ENCODE measurements at places on chromosomes 4 and X.

GRCh38 chr4:79489506-79489905 is 81.5 kb upstream of the GK2 start:
- no peak for DNase-seq

GRCh38 chr4:153523941-153524386 is 57.8 kb downstream of the TMEM131L start:
- no peak for DNase-seq

DNA sequence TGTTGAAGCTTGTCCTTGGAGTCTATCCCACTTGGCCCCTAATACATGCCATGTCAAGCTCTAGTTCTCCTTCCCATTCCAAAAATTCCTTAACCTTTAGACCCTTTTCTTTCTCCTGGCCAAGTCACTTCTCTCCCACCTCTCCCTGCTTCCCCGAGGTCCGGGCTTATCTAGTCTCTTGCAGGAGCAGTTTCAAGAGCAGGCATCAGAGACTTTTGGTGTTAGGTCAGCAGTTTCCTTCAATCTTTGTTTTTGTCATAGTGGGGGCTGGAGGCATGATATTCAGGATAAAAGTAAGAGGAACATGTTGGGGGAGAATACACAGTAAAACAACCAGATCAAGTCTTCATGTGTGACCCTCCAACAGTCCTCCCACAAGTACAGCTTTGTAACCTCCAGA is 11.5 kb upstream of the IDS start:
- no peak for DNase-seq

GRCh38 chr4:43778187-43778915 is 670.3 kb downstream of the KCTD8 start:
- no peak for DNase-seq

GRCh38 chr4:78616046-78616498 is 64.5 kb downstream of the ANXA3 start:
- DNase-seq = no peak

GRCh38 chr4:89625599-89626293 is 211.2 kb downstream of the SNCA start:
- no peak for DNase-seq

- no peak for DNase-seq
These were observed 212.2 kb upstream of the CENPE start for GRCh38 chr4:103410386-103410785.

- DNase-seq = no peak
These were observed 18.5 kb downstream of the SUV39H1 start for GRCh38 chrX:48715072-48715471.

DNA sequence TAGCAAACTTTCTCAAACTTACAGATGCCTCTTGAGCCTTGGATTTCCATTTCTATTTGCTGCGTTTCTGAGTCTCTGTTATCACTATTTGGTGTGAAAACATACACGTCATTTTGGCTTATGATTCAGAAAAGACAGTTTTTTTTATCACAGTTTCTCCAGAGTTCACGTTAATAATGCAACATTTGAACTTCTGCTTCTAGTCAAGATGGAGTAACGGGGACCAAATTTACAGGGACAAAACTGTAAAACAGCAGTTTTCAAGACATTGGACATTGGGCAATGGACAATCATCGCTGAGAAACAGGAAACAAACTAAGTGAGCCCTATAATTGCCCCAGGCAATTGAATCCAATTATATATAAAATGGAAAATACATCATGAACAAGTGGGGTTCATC is 36.2 kb upstream of the TASL start:
- no peak for DNase-seq

DNA sequence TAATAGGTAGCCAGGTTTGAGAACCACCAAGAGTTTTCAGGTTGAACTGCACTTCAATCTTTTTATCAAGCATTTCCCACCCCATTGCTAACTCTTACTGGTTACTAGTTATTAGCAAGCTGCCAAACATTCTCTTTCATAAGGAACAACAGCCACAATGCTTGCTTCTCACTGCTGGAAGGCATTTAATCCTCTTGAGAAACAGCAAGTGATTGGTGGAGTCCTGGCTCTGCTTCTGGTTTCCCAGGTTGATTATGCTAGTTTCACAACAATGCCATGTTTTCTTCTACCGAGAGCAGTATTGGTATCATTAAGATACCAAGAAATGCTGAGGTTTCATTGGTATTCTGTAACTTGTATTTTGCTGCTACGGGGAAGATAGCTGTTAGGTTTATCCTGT is 32.2 kb upstream of the TXLNG start:
- DNase-seq = no peak

DNA sequence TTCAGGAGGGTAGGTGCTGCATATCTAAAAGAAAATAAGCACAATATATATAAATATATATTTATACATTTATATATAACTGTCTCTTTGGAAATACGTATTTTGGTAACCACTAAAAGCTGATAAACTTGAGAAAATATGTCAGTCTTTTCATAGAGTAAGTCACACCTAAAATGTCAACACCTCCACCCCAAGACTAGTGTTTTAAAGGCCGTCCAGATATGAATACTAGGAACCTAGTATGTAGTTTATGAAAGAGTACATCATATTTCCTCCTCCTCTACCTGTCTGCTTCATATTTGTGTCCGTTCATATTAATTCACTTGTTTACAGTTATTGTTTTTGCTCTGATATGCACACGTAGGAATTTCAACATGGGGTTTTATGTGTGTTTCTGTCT is 45.2 kb downstream of the MTMR8 start:
- no peak for DNase-seq

- no peak for DNase-seq
These were observed 17.1 kb downstream of the RNF4 start for GRCh38 chr4:2485956-2486355.

DNA sequence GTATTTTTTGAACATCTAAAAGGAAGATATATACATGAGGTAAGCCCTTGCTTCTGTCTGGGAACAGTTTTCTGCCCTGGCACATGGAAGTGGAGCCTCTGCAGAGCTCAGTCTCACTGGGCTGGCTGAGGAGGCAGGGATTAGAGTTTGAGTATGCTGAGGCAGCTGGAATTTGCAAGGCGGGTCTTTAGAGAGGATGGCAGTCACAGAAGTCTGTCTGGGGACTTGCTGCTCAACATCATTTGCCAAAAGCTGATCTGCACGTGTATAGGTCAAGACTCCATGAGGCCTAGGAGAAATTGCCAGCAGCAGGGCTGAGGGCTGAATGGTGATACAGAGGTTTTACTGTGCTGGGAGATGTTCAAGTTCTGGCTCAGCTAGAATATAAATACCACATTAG is 163.6 kb upstream of the ANK2 start:
- no peak for DNase-seq

- DNase-seq = no peak
These were observed 1.8 kb downstream of the SEPTIN6 start for GRCh38 chrX:119690921-119691716.

- DNase-seq = no peak
These were observed 57.0 kb downstream of the SHROOM3 start for GRCh38 chr4:76492055-76492454.

GRCh38 chr4:913280-913618 is 18.9 kb downstream of the GAK start:
- DNase-seq = no peak

DNA sequence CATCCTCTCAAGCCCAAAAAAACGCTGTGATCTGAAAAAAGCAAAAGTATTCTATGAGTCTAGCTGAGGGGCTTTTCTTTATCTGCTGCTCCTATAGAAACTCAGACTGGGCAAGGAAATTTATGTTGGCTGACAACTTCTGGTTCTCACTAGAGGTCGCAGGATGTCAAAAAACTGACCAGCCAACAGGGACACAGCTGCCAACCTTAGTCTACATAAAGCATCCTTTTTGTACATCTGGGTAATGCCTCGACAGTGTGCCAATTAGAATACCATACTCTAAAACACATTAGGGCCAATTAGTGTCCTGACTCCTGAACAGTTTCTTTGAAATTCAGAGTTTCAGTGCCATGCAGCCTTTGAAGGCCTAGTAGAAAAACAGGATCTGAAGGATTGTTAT is 8.8 kb upstream of the TLL1 start:
- DNase-seq = no peak

DNA sequence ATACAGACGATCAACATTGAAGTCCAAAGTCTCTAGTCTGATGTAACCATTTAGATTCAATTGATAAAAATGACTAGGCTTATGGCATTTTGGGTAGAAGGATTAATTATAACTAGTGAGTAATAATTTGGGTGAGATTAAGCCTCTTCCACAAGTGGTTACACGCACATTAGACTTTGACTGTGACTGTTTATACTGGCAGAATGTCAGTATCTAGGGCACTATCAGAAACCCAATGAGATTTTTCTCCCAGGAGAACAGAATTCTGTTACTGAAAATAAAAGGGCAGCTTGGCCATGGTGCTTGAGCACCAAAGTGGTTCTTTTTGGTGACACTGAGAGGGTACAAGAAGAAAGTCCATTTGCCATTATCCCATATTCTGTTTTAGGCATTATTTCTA is 3.3 kb downstream of the PLS3 start:
- DNase-seq = no peak

DNA sequence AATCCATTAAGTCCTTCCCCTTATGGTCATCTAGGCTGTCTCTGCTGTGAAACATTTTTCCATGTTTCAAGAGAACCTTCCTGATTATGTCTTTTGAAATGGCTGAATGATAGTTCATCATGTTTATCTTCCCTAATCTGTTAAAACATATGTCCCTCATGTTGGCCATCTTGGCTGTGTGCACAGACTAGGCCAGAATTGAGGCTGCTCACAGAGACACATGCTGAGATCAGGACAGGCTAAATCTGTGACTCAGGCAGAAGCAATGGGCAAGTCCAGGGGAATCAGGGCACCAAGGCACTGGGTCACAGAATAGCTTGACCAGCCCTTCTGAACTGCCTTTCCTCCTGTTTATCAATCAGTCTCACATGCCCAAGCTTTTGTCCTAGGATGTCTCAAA is 78.3 kb downstream of the FHDC1 start:
- DNase-seq = no peak

DNA sequence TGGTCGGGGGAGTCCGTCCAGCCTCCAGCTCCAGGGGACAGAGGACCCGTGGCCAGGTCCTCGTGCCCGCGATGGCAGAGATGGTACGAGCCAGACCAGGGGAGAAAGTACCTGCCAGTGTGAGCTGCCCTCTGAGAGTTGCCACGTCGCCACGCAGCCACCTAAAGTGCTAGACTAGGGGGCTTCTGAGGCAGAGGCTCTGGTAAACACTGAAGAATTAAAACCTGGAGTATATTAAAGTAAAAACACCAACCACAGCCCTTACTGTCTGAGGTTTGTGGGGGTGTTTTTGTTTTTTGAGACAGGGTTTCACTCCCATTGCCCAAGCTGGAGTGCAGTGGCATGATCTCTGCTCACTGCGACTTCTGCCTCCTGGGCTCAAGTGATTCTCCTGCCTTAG is 60.1 kb upstream of the SORCS2 start:
- no peak for DNase-seq

GRCh38 chrX:65925005-65925404 is 114.9 kb downstream of the VSIG4 start:
- DNase-seq = no peak

- DNase-seq = no peak
These were observed 1964.2 kb downstream of the ARAP2 start for GRCh38 chr4:34280131-34280530.

DNA sequence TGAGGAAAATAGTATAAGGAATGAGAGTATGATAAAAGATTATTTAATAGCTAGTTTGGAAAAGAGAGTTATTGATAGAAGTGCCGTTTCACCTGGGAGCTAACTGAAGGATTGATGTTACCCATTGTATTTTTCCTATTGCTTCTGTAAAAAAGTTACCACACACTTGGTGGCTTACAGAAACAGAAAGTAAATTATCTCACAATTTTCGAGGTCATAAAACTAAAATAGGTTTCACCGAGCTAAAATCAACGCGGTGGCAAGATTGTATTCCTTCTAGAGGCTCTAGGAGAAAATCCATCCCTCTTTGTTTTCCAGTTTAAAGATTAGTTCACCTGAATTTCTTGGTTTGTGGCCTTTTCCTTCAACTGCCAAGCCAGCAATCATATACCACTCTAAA is 11.1 kb upstream of the TRAM1L1 start:
- no peak for DNase-seq

GRCh38 chrX:37424000-37424429 is 74.9 kb downstream of the PRRG1 start:
- DNase-seq = no peak

DNA sequence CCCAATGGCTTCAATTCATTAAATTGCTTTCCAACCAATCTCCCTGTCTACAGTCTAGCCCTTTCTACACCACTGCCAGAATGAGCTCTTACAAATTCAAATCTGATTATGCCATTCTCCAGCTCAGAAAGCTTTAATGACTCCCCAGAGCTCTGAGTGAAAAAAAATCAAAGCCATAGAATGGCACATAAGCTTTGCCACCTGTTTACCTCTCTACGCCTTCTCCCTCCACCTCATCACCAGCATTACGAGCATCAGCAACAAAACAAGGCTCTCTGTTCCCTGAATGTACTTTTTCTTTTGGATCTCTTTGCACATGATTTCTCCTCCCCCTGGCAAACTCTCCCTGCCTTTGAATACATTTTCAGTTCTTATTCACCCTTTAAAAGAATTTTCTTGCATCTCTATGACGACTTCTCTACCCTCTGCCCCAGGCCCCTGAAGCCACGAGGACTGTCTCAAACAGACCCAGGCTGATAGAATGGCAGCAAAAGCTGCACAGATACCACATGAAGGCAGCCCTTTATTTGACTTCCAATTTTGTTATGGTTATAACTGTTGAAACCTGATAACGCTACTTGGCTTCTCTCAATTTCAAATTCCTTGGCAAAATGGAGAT is 516.0 kb downstream of the PCDH7 start:
- DNase-seq = no peak

DNA sequence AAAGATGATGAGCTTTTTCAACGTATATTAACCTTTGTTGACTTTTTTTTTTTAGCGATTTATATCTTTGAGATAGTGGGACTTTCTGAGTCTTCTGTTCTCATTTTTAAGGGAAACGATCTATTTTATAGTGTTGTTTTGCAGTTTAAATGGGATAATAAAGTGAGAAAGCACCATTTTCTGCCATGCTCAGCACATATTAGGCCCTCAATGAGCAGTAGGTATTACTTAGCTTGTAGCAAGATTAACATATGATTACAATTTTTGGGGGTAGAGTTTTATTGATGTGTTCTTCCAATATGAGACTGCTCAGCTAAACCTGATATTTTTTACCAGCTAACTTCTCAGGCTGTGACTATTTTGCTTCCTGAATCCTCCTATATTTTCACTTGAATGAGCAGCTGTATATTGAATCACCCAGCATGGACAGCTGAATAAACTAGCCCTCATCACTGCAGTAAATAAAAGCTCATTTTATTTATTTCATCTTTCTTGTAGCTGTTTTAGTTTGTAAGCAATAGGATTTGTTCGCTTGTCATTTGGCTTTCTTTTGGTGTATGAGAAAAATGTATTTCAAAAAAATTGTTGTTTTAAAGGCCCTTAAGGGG is 43.7 kb downstream of the UGT8 start:
- no peak for DNase-seq

Data from stimulated activated CD8-positive, alpha-beta memory T cell treated with anti-CD3 and anti-CD28 coated beads, Interleukin-15, amount 100 ng/mL, for 24 hours (primary cell).